ENCODE measurements at places on chromosomes 11 and 22. TPM values are rescaled to one million over a fixed set of nuclear protein-coding genes. Genes with fewer than 3 reads are reported as not detected.

GRCh38 chr11:65170058-65170534, at the start of gene SPDYC:
SPDYC (plus strand) TSS chr11:65170233; CDS start chr11:65171358, 1,125 bp downstream.
- peak; percentile 72 for DNase-seq
- peak within 1 kb of the TSS; percentile 32 for H3K4me3 ChIP-seq
- no peaks in the 10 kb centered on the region for H3K36me3 ChIP-seq
- H3K27me3 ChIP-seq, result no peaks in the 10 kb centered on the region
- no peaks in the 10 kb centered on the region for H3K4me1 ChIP-seq

- H3K4me1 ChIP-seq, result no peaks in the 10 kb centered on the region
- DNase-seq, result no peak
- no peaks in the 10 kb centered on the region for H3K27me3 ChIP-seq
- no peak overlapping the region for H3K4me3 ChIP-seq
Measured at GRCh38 chr11:106621484-106621883, 396.8 kb downstream of the GUCY1A2 start.

GRCh38 chr11:65355013-65355775, 643 bp downstream of the TIGD3 start:
- no peaks in the 10 kb centered on the region for H3K27me3 ChIP-seq
- peak overlapping the region; percentile 65 for H3K4me3 ChIP-seq
- no peaks in the 10 kb centered on the region for H3K36me3 ChIP-seq
- DNase-seq, result no peak
- H3K4me1 ChIP-seq, result peaks cover 30% of the 10 kb centered on the region
- peak overlapping the region; percentile 65 for H3K27ac ChIP-seq

DNA sequence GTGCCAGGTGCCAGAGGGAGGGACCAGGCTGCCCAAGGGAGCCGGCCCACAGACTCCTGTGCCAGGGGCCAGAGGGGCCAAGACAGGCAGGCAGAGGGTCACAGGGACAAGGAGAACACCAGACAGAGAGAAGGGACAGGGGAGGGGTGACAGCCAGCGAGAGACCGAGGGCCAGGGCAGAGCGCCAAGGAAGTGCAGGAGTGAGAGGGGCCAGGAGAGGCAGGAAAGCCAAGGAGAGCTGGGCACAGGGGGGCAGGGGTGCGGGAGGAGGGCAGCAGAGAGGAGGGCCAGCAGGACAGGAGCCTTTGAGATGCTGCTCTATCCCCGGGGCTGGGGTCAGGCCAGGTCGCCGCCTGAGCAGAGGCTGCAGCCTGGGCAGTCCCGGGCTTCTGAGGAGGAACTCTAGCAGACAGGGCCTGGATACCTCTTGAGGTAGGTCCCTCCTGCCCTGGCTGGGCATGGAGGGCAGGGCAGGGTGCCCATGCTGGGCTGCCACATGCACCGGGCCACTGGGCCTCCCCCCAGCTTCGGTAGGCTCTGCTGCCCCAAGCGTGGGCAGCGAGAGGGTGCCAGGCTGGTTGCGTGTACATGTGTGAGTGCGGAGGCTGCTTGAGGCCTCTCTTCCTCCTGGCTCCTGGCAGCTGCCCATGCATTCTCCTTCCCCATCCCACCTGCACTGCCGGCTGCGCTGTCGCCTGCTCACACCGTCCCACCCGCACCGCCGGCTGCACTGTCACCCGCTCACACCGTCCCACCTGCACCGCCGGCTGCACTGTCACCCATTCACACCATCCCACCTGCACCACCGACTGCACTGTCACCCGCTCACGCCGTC, 12.2 kb downstream of the LSP1 start:
- no peak overlapping the region for H3K4me3 ChIP-seq
- no peaks in the 10 kb centered on the region for H3K36me3 ChIP-seq
- no peaks in the 10 kb centered on the region for H3K27me3 ChIP-seq
- peak overlapping the region; percentile 52 for H3K27ac ChIP-seq

GRCh38 chr11:17765356-17766072, 30.9 kb downstream of the KCNC1 start:
- no peak for DNase-seq
- no peaks in the 10 kb centered on the region for H3K4me1 ChIP-seq
- H3K36me3 ChIP-seq, result no peaks in the 10 kb centered on the region
- H3K4me3 ChIP-seq, result no peak overlapping the region
- H3K27ac ChIP-seq, result no peak overlapping the region

DNA sequence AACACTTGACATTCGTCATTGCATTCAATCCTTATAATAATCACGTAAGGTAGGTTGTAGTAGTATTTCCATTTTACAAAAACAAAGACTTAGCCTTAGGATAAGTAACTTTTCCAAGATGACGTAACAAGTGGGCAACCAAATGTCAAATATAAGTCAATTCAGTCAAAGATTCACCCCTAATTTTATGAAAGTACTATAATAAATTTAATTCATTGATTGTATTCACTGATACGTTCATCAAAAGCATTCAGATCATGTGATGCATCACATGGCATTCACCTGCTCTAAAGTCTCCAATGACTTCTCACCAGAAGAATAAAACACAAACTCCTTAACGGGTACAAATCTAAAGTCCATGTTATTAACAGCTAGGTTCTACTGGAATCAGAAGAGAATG, 2.1 kb downstream of the KIF18A start:
- H3K36me3 ChIP-seq, result no peaks in the 10 kb centered on the region
- H3K4me1 ChIP-seq, result peaks cover 14% of the 10 kb centered on the region
- H3K4me3 ChIP-seq, result no peak overlapping the region
- no peak overlapping the region for H3K27ac ChIP-seq
- no peak for DNase-seq

The OR52A5 gene
- total RNA-seq, result 0.37 TPM

The FIBIN gene
- 0.39 TPM for total RNA-seq

- H3K4me3 ChIP-seq, result no peak overlapping the region
- no peak for DNase-seq
- H3K27ac ChIP-seq, result no peak overlapping the region
- no peaks in the 10 kb centered on the region for H3K36me3 ChIP-seq
- no peaks in the 10 kb centered on the region for H3K27me3 ChIP-seq
- H3K4me1 ChIP-seq, result peaks cover 14% of the 10 kb centered on the region
Measured at GRCh38 chr11:34354782-34355181, 3.0 kb downstream of the ABTB2 start.

- H3K36me3 ChIP-seq, result no peaks in the 10 kb centered on the region
- DNase-seq, result peak; percentile 37
- no peak overlapping the region for H3K27ac ChIP-seq
- H3K4me3 ChIP-seq, result no peak overlapping the region
- no peaks in the 10 kb centered on the region for H3K27me3 ChIP-seq
Measured at GRCh38 chr11:131760091-131761061, 390.0 kb downstream of the NTM start.

The BIK gene
- total RNA-seq, result 7.2 TPM

The GRIA4 gene
- total RNA-seq, result 0.08 TPM

- no peaks in the 10 kb centered on the region for H3K27me3 ChIP-seq
- DNase-seq, result no peak
- no peak overlapping the region for H3K27ac ChIP-seq
- H3K4me3 ChIP-seq, result no peak overlapping the region
- no peaks in the 10 kb centered on the region for H3K4me1 ChIP-seq
- H3K36me3 ChIP-seq, result no peaks in the 10 kb centered on the region
Measured at GRCh38 chr22:49663311-49663711, 164.4 kb downstream of the BRD1 start.

GRCh38 chr11:113287801-113288200, 26.6 kb upstream of the TTC12 start:
- no peak overlapping the region for H3K4me3 ChIP-seq
- H3K27me3 ChIP-seq, result no peaks in the 10 kb centered on the region
- H3K27ac ChIP-seq, result no peak overlapping the region
- DNase-seq, result no peak
- no peaks in the 10 kb centered on the region for H3K4me1 ChIP-seq

DNA sequence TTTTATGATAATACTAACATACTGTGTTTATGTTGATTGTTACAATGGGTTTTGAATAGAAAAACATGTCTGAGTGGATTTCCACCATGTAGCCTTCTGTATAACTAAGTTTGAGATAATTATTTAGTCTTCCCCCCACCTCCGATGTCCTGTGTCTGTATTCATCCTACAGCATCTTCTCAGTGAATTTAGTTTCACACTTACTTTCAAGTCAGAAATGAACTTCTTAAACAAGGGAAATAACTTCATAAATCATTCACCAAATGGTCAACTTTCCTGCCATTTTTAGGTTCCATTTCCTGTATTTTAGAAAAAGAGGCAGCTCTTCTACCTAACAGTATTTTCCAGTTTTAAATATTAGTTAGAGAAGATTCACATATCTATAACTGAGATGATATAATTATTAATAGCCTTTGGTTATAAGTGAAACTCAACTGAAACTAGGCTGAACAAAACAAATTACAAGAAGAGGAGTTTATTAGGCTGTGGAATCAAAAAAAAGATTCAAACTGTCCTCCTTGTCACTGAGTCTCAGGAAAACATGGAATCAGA, 3.5 kb downstream of the OR51B5 start:
- DNase-seq, result no peak
- H3K27me3 ChIP-seq, result no peaks in the 10 kb centered on the region
- no peak overlapping the region for H3K4me3 ChIP-seq
- H3K36me3 ChIP-seq, result no peaks in the 10 kb centered on the region
- H3K27ac ChIP-seq, result no peak overlapping the region

- no peaks in the 10 kb centered on the region for H3K36me3 ChIP-seq
- peaks cover 8% of the 10 kb centered on the region for H3K4me1 ChIP-seq
- no peak overlapping the region for H3K4me3 ChIP-seq
- no peak for DNase-seq
Measured at GRCh38 chr22:19527861-19528417, 3.7 kb upstream of the CLDN5 start.

DNA sequence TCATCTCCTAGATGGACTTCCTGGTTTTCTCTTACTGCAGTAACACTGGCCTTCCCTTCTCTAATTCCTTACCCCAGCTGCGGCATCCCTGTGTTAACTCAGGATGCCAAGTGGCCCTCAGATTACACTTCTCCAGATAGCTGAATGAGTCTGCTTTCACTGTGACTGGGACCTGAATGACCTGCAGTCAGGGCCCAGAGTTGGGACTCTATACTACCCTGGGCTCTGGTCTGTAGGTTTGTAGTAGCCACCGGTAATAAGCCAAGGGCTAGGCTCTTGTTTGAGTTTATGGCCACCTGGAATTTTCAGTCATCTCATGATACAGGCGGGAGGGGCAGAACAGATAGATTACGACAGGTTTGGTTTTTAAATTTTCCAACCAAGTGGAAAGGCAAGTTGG, 24.1 kb downstream of the TUB start:
- no peak overlapping the region for H3K27ac ChIP-seq
- no peaks in the 10 kb centered on the region for H3K27me3 ChIP-seq
- no peaks in the 10 kb centered on the region for H3K4me1 ChIP-seq
- no peak overlapping the region for H3K4me3 ChIP-seq
- H3K36me3 ChIP-seq, result no peaks in the 10 kb centered on the region

The TMEM151A gene
- total RNA-seq, result 1.4 TPM

- no peak overlapping the region for H3K4me3 ChIP-seq
- H3K36me3 ChIP-seq, result no peaks in the 10 kb centered on the region
- H3K27me3 ChIP-seq, result no peaks in the 10 kb centered on the region
- H3K4me1 ChIP-seq, result no peaks in the 10 kb centered on the region
Measured at GRCh38 chr11:128357073-128357472, 230.3 kb downstream of the ETS1 start.

The CRYBB2 gene
- 4.4 TPM for total RNA-seq

DNA sequence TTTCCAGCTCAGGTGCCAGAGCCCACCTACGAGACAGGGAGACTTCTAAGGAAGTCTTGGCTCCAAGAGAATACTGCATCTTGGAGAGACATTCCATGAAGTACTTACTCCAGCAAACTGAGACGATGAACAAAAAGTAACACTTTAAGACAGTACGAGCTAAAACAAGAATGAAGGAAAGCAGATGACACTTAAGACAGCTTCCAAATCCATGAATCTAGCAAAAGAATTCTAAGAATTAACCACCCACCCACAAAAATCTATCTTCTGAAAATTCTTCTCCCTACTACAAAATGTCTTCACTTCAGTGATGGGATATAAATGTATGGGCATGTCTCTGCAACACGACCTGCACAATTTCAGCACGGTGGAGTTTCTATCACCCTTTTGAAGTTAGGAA, 132.9 kb downstream of the C11orf58 start:
- H3K4me3 ChIP-seq, result no peak overlapping the region
- H3K36me3 ChIP-seq, result no peaks in the 10 kb centered on the region
- no peak overlapping the region for H3K27ac ChIP-seq
- no peak for DNase-seq
- no peaks in the 10 kb centered on the region for H3K27me3 ChIP-seq
- H3K4me1 ChIP-seq, result peaks cover 9% of the 10 kb centered on the region
